NCI-H510A treated with DMSO at 0.1 percent for 48 hours (cell line): ENCODE measurements at places on chromosomes 13 and 19.

GRCh38 chr13:45696610-45697226 lies 5.4 kb upstream of the CBY2 start:
- no peak for DNase-seq

DNA sequence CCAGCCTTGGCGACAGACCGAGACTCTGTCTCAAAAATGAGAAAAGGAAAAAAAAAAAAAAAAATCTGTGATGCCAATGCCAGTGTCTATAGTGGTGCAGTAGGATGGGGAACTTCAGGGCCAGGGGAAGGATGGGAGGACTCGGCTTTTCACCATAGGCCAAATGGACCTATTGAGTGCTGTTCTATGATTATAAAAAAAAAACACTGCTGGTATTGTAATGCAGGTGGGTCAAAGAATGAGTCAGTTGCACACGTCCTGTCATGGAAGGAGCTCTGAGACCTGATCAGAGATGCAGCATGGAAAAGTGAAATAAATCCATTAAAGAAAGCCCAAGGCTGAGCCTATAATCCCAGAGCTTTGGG lies 7.0 kb downstream of the DNAJB1 start:
- no peak for DNase-seq

- no peak for DNase-seq
Observed at GRCh38 chr19:56946159-56946558, 105.6 kb upstream of the PEG3 start.

GRCh38 chr13:24351423-24351822 lies 42.0 kb downstream of the C1QTNF9 start:
- DNase-seq, result no peak

DNA sequence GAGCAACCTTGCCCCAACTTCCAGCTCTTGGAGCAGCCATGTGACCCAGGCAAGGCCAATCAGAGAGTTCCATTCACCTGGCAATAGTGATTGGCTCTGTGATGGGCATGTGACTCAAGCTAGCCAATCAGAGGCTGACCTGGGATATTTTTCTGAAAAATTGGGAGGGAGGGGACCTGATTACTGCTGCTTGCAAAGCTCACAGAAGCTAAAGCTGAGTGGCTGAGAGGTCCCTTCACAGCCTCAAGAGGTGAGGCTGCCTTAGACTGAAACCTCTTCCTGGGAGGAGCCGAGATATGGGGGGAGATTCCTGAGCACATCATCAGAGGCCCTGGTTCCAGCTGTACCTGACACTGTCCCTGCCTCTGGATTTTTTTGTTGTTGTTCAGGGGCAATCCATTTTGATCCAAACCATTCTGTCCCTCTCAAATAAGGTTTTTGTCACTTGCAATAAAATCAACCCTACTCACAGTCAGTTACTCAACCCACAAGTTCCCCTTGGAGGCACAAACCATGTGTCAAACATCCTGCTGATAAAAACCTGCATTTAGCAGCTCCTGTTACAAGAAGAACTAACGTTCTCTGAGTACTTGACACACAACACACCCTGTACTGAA lies 4.8 kb downstream of the CIB3 start:
- DNase-seq, result no peak

GRCh38 chr13:112714376-112715174 lies 24.7 kb downstream of the ATP11A start:
- no peak for DNase-seq

GRCh38 chr13:27605610-27606200 lies 14.6 kb downstream of the LNX2 start:
- DNase-seq, result no peak

DNA sequence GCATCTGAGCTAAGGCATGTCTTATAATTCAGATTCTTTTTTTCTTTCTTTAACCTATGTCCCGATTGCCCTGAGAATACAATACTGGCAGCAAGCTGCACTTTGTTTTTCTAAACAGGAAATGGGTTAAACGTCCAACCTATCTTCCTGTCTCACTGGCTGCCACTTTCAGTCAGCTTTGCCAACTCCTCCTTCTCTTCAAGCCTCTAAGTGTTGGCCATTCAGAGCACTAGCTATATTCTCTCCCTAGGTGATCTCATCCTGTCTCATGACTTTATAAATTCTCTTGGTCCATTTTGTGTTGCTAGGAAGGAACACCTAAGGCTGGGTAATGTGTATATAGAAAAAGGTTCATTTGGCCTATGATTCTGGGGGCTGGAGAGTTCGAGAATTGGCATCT lies 109.5 kb upstream of the TSC22D1 start:
- DNase-seq, result no peak

DNA sequence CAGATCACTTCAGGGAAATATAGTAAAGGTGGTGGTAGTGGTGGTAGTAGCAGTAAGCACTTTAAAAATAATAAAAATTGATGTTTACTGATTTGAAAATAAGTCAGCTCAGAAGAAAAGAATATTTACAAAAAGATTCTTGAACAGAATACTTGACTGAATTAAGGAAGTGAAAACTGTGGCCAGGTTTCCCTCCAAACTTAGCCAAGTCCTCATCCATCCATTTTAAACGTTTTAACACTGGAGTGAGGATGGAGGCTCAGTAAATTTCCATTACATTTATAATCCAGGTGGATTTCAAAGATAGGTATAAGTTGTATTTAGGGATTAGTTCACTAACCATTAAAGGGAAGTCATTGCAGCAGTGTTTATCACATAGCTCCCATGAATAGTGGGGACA lies 221.5 kb downstream of the RGCC start:
- DNase-seq, result no peak

GRCh38 chr13:27562457-27562856 lies 57.9 kb downstream of the LNX2 start:
- no peak for DNase-seq

GRCh38 chr13:94176561-94176960 lies 302.9 kb downstream of the DCT start:
- DNase-seq, result no peak

DNA sequence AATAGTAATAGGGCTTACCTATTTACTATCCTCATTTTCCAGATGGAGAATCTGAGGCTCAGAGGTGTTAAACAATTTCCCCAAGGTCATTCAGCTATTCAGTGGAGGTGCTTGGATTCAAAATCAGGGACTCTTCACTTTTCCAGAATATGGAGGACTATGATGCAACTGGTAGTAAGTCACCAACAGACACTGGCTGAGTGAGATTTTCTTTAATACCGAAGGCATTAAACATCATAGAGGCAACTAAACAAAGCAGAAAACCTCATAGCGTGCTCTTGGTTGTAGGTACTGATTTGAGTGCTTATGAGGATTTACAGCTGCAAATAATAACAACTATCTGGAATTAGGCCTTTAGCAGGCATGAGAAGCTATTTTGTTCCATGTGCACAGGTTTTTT lies 134.4 kb downstream of the DLEU7 start:
- no peak for DNase-seq

- no peak for DNase-seq
Observed at GRCh38 chr19:48248081-48248833, 7.5 kb downstream of the CARD8 start.

DNA sequence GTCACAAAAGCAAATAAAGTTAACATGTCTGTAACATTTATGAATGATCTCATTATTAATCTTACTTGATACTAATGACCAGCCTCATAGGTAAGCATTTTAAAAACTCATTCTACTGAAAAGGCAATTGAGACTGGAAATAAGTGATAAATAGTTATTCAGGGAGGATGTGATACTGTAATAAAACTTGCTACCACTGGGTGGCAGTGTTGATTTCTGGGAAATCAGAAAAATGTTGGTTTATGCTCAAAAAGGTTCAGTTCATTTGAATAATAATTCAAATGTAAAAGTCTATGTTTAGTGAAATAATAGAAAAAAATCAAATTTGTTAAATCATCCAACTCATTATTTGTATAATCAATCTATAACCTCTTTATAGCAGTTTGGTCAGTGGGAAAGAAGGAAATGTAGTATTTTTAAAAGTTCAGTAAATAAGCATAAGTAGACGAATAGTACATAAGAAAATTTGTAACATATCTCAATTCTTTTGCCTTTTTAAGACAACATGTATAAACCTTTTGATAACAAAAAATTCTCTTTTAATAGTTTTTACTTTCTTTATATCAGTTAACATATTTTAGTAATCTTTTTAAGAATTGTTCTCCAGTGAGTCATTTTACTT lies 9.6 kb downstream of the ABHD13 start:
- DNase-seq, result peak; percentile 18

DNA sequence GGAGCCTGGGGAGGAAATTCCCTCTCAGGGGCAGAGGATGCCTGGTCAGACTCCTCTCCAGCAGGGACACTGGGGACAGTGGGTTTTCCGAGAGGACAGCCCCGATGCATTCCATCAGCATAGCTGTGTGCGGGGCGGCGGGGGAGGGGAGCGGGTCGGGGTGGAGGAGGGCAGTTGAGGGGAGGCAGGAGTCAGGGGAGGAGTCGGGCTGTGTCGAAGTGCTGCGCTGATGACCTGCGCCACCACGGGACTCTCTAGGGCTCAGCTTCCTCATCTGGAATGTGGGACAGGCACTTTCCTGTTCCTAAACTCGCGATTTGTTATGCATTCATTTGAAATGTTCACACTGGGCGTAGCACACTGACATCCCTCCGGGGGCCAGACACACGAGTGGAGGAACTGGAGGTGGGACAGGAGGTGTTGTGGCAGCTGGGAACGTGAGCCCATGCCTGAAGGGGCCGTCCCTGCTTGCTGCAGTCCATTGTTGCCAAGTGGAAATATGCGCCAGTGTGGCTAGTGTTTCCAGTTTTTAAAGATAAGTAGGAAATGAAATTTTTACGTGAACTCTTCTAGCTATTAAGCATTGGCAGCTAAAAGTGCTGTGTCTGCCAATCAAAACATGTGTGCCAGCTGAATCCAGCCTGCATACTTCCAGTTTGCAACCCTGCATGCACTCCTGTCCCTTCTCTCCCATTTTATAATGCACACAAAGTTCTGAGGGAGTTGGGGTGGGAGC lies 43.3 kb downstream of the FLT1 start:
- DNase-seq, result no peak

- DNase-seq, result no peak
Observed at GRCh38 chr13:40102360-40102727, 446.9 kb downstream of the COG6 start.

- no peak for DNase-seq
Observed at GRCh38 chr13:71290963-71291841, 575.8 kb downstream of the DACH1 start.

DNA sequence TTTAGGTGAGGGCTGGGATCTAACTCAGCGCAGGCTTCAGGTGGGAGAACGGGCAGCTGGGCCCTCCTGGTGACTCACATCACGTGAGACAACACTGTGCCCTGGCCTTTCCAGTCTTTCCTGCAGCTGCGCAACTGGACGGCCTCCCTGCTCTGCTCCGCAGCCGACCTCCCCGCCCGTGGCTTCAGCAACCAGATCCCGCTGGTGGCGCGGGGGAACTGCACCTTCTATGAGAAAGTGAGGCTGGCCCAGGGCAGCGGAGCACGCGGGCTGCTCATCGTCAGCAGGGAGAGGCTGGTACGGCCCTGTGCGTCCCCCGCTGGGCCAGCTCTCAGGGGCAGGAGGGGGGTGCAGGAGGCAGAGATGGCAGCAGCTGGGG lies 8.8 kb downstream of the SPPL2B start:
- DNase-seq, result peak; percentile 62

DNA sequence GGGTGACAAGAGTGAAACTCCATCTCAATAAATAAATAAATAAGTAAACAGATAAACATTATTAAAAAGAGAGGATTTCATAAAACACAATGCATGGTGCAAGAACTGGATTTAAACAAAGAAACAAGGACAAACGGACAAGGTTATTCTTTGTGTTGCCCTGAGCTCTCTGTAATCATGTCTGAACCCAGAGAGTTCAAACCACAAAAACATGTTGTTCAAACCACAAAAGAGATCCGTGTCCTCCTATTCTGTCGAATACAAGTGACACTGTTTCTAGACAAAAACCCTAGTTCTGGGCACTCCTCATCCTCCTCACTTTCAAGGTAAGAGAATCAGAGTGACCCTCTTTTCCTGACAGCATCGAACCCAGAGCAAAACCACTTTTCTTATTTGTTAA lies 4.6 kb upstream of the TPRX2 start:
- no peak for DNase-seq

- no peak for DNase-seq
Observed at GRCh38 chr19:50459638-50460037, 16.7 kb upstream of the EMC10 start.

GRCh38 chr13:80359778-80360452 lies 19.0 kb upstream of the SPRY2 start:
- peak; percentile 63 for DNase-seq
